Coronary artery (tissue), 2 donors: ENCODE measurements at places on chromosomes 1 and 21.

DNA sequence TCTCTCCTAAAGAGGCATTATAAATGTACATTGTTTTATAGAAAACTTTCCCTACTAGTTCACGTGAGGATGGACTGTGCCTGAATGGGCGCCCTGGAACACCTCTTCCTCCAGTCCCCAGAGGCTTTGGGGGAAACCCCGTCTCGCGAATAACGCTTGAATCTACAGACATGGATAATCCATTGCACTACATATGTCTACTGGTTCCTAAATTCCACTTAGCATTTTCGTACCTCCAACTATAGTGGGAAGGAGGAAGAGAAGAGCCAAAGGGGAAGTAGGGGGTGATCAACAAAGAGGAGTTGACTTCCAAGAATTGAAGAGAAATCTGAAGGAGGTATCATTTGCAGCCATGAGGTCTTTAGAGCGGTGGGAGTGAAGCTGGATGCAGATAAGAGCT, 11.1 kb downstream of the BARHL2 start:
- DNase-seq, result no peak

DNA sequence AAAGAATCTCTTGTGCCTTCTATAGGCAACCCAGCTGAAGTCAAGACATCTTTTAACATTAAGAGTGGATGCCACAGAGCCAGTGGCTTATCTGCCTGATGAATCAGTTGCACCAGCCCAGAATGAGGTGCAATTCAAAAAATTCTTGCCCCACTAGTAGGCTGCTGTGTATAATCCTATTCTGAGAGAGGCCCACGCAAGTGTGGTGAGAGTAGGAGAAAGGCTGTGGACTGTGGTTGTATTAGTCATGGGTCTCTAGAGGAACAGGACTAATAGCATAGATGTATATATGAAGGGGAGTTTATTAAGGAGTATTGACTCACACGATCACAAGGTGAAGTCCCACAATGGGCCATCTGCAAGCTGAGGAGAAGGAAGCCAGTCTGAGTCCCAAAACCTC, 216.4 kb downstream of the LTN1 start:
- no peak for DNase-seq

- no peak for DNase-seq
These were observed 53.3 kb upstream of the ATP1B1 start for GRCh38 chr1:169053196-169053595.

- DNase-seq, result no peak
These were observed 90.6 kb upstream of the CD1D start for GRCh38 chr1:158089925-158090637.

DNA sequence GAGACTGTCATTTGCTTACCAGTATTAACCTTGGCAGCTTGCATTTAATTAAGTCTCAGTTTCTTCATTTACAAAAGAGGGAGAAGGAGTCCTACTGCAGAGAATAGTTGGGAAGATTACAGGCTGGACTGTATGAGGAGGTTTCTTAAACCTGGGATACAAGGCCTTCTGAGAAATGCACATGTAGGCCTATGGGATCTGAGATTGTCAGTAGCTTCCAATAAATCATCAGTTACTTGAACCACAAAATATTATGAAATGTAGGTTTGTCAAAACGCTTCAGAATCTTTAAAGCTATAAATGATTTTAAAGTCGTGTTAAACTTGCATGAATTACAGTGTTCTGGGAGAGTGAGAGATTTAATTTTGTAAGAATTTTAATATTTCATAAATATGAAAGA, 69.6 kb downstream of the NRIP1 start:
- DNase-seq, result no peak

DNA sequence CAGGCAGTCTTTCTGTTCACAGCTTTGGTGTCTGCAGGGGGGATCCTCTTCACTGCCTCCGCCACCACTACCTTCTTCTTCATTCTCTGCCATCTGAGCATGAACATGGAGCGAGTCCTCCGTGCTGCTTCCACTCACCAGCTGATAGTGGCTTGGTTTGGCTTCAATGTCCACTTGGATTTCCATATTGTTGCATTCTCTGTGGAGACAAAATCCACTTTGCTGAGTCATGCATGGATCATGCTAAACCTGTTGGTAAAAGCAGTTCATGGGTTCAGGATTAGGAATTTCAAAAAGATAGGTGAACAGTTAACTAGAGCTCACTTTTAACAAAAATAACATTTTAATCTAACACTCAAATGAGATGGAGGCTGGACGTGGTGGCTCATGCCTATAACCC, 27.5 kb downstream of the RNF19B start:
- no peak for DNase-seq

GRCh38 chr1:228930479-228930957, 195.2 kb downstream of the RHOU start:
- peak; percentile 22 for DNase-seq

GRCh38 chr1:156052862-156053767, 483 bp downstream of the UBQLN4 start:
- no peak for DNase-seq

- DNase-seq, result no peak
These were observed 996 bp upstream of the SH3BGRL3 start for GRCh38 chr1:26278724-26279455.

DNA sequence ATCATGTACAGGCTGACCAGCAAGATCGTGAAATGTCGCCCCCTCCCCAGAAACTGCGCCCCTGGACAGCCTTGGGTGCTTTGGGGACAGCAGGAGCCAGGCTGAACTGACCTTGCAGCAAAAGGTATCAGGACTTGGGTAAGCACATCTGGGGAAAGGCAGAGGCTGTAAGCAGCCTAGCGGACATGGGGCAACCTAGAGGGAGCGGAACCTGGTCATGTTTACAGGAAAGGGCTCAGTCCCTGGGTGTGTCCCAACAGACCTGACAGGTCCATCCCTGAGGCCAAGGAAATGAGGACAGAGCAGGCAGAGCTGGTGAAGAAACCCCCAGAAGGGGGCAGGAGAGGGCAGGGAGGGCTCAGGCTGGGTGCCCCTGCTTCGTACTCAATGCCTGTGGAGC, 3.1 kb upstream of the S100A8 start:
- peak; percentile 59 for DNase-seq

DNA sequence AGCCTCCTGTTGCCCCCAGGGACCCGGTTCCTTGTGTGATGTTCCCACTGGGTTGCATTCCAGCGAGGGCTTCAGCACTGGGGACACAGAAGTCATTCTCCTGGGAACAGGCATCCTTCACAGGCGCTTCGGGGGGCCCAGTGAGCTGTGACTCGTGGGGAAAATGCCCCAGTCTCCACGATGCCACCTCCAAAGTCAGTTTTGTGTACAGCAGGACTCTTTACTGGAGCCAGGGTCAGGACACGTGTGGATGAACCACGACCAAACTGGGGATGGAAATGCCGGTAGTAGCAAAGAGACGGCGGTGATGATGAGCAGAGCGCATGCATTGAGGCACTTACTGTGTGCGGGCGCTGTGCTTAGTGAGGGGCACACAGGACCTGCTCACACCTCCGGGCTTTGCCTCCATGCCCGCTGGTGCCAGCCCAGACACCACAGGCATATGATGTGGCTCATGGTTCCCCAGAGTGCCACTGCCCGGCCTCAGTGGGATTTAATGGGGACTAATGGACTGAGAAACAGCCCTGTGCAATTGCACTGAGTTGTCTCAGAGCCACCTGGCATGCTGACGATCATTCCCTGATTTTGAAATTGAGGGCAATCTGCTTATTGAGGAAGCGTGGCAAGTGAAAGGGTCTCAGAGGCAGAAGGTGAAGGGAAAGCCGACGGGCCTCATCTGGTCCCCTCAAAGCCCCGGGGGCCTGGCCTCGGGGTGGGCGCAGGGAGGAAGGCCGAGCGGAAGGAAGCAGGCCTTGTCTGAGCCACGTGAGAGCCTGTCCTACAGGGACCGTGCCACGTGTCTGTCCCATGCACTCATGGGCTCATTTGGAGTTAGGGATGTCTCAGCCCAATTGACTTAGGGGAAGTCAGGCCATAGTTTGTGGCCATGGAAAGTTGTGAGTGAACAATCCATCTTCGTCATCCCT, 91.4 kb downstream of the PDE9A start:
- no peak for DNase-seq

GRCh38 chr1:151803164-151803563, 2.1 kb downstream of the LINGO4 start:
- DNase-seq, result peak; percentile 38

GRCh38 chr1:159925719-159926078, 392 bp upstream of the TAGLN2 start:
- no peak for DNase-seq

DNA sequence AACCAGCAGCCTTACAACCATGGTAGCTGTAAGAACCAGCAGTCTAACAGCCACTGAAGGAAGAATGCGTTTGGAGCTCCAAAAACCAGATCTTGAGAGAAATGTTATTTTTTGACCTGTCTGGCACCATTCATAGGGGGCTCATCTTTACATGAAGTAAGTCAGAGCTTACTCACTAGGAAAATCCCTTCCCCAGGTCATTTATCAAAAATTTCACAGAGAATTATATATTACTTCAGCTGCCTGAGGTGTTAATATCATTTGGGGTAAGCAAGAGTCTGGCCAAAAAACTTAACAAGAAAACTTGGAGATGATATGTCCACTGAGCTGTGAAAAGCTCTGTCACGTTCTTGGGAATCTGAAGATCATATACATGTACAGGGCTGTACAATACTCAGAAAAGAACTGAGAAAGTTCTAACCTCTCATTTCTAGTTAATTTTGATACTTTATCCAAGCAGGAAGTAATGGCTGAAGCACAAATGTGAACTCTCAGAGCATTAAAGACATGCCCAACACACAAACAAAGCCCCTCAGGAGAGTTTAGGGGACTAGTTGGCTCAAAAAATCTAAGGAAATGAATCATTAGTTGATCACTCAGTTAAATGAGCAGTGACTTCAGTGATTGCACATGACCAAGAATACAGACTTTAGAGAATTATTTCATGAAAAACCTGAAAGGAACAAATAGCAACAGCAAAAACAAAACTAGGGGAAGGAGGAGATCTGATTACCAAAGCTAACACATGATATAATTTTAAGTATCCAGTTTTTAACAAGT, 681.1 kb downstream of the LTN1 start:
- no peak for DNase-seq

DNA sequence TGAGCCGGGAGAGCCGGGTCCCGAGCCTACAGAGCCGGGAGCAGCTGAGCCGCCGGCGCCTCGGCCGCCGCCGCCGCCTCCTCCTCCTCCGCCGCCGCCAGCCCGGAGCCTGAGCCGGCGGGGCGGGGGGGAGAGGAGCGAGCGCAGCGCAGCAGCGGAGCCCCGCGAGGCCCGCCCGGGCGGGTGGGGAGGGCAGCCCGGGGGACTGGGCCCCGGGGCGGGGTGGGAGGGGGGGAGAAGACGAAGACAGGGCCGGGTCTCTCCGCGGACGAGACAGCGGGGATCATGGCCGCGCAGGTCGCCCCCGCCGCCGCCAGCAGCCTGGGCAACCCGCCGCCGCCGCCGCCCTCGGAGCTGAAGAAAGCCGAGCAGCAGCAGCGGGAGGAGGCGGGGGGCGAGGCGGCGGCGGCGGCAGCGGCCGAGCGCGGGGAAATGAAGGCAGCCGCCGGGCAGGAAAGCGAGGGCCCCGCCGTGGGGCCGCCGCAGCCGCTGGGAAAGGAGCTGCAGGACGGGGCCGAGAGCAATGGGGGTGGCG, 371 bp downstream of the ARID1A start:
- no peak for DNase-seq

- no peak for DNase-seq
These were observed 182.4 kb downstream of the SMYD3 start for GRCh38 chr1:246324711-246325110.

DNA sequence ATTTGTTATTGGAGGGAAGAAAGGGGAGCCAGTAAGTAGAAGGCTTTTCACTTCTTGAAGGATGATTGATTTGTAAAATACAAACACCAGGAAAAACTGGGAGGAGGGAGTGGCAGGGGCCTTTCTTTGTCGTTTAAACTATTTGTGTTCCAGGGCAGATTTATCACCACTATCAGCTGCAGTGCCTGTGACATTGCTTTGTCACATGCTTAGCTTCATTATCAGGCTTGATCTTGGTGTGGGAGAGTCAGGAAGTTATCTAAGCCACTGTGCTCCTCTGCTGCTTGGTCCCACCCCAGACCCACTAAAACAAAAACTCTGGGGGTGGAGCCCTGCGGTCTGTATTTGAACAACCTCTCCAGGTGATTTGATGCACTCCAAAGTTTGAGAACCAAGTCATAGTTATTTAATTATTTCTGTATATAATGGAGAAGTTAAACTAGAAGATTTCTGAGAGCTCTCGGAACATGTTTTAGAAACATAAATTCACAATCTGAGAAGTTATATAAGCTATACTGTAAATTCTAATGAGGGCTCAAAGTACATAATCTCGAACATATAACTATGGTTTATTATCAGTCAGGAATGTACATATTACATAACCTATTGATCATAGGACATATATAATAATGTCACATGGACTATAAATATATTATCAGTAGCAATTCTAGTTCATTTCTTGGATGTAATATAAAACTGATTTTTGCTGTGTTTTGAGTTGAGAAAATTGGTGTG, 87.9 kb downstream of the CDC14A start:
- DNase-seq, result no peak

GRCh38 chr21:16978309-16978895, 534.4 kb upstream of the CXADR start:
- no peak for DNase-seq

DNA sequence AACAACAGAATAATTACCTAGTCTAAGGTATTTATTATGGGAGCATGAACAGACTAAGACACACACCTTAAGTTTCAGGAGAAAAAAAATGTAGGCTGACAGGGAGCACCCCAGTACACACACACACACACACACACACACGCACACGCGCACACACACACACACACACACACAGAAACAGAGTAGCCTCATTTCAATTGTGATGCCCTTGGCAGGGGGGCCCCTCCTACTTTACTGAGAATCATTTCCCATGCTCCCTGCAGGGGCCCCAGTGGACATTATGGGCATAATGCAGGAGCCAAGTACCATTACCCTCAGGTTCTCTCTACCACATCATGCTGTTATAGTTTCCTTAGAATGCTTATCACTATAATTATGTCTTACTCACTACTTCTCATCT, 104.9 kb downstream of the CDC7 start:
- DNase-seq, result no peak

GRCh38 chr1:103362348-103363007, 163.0 kb upstream of the RNPC3 start:
- DNase-seq, result no peak

- no peak for DNase-seq
These were observed 49.3 kb downstream of the KIAA0319L start for GRCh38 chr1:35507947-35508346.

DNA sequence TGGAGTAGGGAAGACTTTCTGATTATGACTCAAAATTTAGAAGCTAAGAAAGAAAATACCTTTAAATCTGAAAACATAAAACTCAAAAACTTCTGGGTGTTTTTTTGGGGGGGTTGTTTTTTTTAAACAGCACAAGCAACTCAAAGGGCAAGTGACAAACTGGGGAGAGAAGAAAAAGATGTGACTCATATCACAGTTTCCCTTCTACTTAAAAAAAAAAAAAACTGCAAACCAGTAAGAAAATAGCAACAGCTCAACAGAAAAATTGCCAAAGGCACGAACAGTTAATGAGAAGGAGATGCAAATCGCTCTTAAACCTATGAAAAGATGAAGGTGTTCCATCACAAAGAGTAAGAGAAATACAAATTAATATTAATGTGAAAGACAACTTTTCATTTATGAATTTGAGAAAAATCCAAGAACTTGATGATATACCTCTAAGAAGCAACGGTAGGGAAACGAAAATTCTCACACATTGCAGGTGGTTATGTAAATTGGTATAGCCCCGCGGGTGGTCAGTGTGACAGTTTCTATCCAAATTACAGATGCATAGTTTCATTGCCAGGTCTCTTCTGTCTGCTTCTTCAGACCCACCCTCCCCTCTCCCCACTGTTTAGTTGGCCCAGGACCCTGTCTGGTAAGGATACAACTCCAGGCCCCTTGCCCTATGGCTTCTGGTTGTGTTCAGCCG, 9.0 kb downstream of the IFNAR2 start:
- no peak for DNase-seq
